Esophagus squamous epithelium (tissue), 5 donors: ENCODE measurements at places on chromosomes 7 and 10.

DNA sequence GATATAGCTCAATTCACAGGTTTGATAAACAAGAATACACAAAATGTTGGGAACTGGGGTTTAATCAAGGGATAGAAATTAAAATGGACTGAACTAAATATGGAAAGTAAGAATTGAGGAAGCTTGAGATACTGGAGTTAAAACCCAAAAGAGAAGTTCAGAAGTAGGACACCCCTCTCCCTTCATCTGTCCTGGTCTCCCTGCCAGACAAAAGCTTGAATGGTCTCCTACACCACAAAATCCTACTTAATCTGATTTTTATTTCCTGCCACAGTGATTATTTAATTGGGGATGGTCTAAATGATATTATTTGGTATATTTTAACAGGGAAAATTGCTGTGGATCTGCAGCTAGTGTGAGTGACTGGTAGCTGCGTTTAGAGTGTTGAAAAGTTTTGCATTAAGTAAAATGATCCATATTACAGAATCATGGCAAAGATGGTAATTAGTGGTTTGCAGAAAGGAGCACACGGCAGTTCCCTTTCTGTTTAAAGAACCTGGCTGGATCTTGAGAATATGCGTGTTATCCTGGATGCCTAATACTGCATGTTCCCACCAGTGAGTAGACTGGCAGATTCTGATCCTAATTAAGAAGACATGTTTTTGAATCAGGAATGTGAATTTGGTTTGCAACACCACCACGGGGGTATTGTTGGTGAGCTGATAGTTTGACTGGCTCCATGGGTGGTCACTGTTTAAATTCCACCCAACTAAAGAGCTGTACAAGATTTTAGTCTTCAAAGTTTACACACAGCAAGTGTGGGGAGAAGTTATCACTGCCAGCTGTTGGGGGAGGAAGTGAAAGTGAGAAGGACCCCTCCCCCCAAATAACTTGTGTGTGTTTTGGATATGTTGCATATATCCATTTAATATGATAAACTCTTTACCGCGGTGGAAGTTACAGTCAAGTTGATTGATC, 5.5 kb downstream of the RBM20 start:
- no peak for DNase-seq

GRCh38 chr10:64574371-64574770, 1053.2 kb downstream of the REEP3 start:
- DNase-seq, result no peak

DNA sequence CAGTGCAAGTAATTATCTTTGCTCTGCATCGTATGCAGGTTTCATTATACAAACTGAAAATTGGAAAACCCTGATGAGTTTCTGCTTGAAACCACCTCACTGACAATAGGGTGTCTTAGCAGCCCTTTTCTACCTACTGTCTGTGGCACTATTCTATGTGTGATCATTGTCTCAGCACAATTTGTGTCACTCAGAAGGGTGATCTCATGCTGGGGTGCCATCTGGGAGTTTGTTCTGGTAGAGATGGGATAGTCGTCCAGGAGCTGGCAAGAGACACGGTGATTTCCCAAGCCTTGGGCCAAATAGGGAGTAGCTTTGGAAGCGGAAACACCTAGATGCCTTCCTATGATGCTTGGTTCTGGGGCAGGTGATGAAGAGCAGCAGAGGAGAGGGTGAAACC, 186.3 kb downstream of the FRMD4A start:
- no peak for DNase-seq

GRCh38 chr10:22825841-22826240, 102.0 kb upstream of the ARMC3 start:
- no peak for DNase-seq

DNA sequence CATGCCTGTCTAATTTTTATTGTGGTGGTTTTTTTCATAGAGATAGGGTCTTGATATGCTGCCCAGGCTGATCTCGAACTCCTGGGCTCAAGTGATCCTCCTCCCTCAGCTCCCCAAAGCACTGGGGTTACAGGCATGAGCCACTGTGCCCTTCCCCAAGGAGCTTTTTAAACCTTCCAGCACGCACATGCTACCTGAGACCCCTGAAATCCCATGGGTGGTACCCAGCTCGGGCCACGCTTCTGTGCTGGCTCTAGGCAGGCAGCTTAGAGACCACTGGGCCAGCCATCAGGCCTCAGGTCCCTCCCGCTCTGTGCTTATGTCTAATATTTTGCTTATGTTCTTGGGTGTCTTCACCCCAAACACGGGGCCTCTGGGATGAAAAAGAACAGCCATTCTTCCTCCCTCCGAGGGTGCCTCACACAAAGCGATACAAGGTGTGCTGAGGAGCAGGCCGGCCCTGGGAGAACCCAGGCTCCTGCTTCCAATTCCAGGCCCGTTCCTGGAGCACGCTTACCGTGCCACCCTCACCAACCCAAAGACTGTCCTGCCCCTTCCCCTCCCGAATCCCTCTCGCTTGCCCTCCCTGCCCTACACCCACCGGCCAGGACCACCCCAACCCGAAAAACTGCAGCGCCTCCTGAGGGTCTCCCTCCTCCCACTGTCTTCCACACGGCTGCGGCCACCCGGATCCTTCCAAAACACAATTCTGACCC, 10.9 kb downstream of the SPOCK2 start:
- no peak for DNase-seq

GRCh38 chr7:137003566-137003965, 135.1 kb downstream of the CHRM2 start:
- no peak for DNase-seq

DNA sequence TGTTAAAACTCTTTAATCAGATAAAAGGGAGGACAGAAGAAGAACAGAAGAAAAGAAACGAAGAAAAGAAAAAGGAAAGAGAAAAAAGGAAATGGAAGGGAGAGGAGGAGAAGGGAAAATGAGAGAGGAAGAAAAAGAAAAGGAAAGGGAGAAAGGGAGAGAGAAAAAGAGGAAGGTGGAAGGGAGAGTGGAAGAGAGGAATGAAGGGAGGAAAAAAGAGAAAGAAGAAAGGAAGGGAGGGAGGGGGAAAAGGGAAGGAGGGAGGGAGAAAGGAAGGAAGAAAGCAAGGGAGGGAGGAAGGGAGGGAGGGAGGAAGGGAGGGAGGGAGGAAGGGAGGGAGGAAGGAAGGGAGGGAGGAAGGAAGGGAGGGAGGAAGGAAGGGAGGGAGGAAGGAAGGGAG, 305.7 kb downstream of the CALN1 start:
- DNase-seq, result no peak

GRCh38 chr7:112648781-112649180, 141.4 kb downstream of the TMEM168 start:
- no peak for DNase-seq

GRCh38 chr10:78846760-78847159, 222.0 kb upstream of the ZMIZ1 start:
- no peak for DNase-seq

DNA sequence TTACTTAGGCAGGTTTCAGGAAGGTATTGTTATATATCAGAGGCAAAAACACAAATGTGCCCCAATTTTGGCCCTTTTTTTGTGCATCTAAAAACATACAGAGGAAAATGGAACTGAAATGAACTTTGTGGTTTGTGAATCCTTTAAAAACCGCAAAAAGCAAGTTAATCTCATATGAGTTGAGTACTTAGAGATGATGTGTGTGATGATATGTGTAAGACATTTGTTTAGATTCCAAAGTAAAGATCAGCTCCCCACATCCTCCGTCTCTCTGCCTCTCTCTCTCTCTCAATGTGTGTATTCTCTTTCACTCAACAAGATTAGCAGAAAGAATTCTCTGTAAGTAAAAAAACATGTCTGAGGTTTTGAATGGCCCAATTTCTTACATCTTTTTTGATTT, 201.9 kb downstream of the MALRD1 start:
- DNase-seq, result no peak

- no peak for DNase-seq
Measured at GRCh38 chr7:127413962-127414361, 21.5 kb upstream of the ZNF800 start.

GRCh38 chr10:1184541-1185430, 128.6 kb downstream of the WDR37 start:
- no peak for DNase-seq

DNA sequence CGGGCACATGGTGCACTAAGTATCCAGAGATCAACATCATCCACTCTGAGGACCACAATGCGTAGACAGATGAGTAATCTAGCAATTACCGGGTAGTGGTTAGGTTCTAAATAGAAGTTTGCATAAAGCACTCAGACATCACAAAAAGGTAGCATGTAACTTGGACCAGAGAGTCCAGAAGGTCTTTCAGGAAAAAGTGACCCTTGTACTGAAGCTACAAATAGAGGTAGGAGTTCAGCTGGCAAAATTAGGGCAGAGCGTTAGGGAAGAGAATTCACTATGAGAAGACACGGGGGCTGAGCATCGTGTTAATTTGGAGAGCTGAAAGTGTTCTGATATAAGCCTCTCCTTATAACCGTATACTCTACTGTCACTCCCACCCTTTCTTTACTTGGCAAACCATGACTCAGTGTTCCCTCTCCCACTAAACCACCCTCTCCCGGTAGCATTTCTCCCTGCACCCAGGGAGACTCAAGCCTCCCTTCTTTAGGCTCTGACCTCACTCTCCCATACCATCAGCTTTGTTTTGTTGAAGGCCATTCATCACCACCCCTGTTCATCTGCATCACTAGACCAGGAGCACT, 222.2 kb upstream of the FZD1 start:
- no peak for DNase-seq

DNA sequence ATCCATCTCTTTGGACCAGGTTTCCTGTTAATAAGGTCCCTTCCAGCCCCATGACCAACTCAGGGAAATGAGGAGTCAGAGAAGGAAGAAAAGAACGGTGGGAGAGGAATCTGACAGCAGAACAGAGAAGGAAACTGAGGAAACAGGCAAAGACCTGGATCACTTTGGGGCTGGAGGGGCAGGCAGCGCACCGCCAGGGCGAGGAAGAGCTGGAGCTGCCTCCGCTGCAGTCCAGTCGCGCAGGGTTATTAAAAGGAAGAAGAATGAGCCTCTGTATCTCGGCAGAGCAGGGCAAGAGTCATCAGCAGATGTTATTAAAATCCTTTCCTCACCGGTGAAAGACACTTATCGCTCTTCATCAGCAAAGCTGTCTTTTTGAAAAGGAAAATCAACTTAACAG, 37.7 kb upstream of the R3HCC1L start:
- DNase-seq, result no peak

DNA sequence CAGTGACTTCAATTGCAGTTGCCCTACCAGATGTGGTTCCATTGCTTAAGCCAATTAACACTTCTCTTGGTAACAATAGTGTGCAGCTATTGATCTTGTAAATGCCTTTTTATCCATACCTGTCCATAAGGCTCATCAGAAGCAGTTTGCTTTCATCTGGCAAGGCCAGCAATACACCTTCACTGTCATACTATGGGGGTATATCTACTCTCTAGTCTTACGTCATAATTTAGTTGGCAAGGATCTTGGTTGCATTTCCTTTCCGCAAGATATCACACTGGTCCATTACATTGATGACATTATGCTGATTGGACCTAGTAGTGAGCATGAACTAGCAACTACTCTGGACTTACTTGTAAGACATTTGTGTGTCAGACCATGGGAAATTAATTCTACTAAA, 17.7 kb upstream of the ZNF365 start:
- DNase-seq, result no peak

GRCh38 chr7:111470998-111471397, 91.3 kb downstream of the IMMP2L start:
- no peak for DNase-seq

DNA sequence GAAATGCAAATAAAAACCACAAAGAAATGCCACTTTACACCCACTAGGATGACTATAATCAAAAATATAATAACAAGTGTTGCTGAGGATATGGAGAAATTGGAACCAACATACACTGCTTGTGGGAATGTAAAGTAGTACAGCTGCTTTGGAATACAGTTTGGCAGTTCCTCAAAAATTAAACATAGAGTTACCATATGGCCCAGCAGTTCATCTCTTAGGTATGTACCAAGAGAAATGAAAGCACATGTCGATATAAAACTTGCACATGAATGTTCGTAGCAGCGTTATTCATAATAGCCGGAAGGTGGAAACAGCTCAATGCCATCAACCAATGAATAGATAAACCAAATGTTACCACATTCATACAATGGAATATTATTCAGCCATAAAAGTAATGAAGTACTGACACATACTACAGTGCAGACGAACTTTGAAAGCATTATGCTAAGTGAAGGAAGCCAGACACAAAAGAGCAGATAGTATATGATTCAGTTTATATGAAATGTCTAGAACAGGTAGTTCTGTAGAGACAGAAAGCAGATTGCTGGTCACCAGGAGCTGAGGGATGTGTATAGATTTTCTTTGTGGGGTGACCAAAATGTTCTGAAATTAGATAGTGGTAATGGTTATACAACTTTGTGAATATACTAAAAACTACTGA, 12.4 kb downstream of the BCAP29 start:
- DNase-seq, result no peak

- DNase-seq, result no peak
Measured at GRCh38 chr7:41107938-41108448, 594.9 kb downstream of the INHBA start.

GRCh38 chr7:90877201-90877600, 281.1 kb downstream of the CDK14 start:
- DNase-seq, result no peak

- DNase-seq, result no peak
Measured at GRCh38 chr10:116237260-116237659, 35.7 kb downstream of the GFRA1 start.

DNA sequence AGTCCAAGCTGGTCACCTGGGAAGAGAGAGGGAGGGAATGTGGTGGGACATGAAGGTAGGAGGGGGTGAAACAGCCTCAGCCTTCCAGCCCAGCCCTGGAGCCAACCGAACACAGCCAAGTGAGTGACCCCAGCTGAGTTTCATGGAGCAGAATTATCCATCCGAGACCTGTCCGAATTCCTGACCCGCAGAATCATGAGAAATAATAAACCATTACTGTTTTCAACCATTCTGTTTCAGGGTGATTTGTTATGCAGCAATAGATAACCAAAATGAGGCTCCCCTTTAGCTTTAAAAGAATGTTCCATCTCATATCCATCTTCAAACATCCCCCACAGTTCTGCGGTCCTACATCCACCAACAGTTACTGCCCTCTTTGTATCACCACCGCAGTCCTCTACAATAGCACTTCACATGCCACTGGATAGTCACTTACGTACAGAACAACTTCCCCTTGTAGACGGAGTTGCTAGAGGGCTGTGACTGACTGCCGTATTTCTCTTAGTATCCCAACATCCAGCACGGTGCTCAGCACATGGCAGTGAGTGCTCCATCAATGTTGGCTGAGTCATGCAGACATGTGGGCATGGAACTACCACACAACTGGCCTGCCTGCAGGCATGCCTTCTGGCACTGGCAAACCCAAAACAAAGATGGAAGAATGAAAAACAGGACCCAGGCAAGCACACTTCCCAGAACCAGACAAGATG, 18.5 kb downstream of the KIAA1549 start:
- no peak for DNase-seq

DNA sequence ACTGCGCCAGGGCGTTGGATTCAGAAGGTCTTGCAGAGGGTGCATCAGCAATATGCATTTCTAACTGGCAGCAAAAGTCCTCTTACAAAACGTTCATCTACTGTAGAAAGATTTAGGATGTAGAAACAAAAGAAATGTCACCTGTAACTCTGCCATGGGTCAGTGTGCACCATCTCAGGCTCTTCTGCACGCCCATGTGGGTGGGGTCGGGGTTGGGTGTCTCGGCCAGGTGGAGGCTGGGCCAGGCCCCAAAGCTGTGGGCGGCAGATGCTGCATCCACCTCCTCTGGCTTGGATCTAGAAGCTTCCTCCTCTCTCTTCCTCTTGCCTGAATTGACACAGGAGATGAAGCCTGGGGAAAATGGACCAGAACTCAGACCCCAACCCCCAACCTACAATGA, 111.3 kb upstream of the PPP2R2D start:
- no peak for DNase-seq
